ENCODE measurements at places on chromosomes 3 and 15.

GRCh38 chr15:31214864-31215489 is 111.7 kb upstream of the KLF13 start:
- DNase-seq = no peak

DNA sequence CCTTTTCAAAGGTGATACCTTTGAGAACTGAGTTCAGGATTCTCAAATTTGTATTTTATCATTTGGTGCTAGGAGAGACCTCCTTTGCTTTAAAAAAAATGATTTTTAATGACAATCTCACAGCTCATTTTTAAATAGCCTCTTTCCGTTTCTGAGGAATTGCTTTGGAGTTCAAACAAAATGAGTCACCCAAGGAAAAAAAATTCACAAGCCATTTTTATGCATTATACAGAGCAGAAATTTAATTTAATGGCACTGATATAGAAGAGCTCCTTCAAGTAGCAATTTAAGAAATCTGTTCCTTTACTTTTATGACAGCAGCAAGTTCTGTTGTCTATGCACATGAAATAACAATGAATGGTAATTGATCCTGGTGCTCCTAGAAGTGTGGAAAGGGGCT is 337.9 kb upstream of the KCNMB2 start:
- peak; percentile 6 for DNase-seq

GRCh38 chr3:55474213-55474632 is 12.9 kb downstream of the WNT5A start:
- DNase-seq = no peak

DNA sequence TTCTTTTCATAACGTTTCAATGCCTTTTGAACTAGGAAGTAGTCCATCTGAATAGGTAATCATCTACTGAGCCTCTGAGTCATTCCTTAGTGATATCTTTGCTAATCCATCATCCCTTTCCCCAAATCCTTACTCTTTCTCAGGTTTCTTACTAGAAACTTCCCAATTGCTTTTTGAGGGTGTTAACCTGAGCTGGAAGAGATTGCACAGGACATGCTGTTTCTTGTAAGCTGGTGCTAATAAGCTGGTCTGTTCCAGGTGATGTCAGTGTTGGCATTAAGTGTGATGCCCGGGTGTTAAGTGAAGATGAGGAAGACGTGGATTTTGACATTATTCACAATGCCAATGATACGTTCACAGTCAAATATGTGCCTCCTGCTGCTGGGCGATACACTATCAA is 101.0 kb downstream of the DNASE1L3 start:
- DNase-seq = no peak

GRCh38 chr3:63328365-63328764 is 50.3 kb downstream of the SYNPR start:
- peak; percentile 91 for DNase-seq

DNA sequence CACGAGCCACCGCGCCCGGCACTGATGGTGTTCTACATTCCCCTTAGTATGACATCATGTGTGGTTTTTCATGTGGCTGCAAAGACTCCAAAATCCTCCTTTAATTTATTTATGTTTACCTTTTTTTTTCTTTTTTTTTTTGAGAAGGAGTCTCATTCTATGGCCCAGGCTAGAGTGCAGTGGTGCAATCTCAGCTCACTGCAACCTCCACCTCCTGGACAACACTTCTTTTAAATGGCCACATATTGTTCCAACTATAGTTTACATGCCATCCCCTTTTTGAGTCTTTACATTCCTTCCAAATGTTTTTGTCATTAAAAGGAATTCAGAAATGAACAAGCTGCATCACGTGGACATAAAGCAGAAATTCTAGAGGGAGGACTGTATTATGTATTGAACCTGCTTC is 10.3 kb upstream of the CDV3 start:
- DNase-seq = no peak
